ENCODE measurements at places on chromosomes 2 and 18. TPM values are rescaled to one million over a fixed set of nuclear protein-coding genes. Genes with fewer than 3 reads are reported as not detected.

EMILIN2 gene
- 32.4 TPM for total RNA-seq

PFN4 gene
- 1.0 TPM for total RNA-seq

IKZF2 gene
- total RNA-seq: 8.8 TPM

PDE11A gene
- 1.1 TPM for total RNA-seq

TAF4B gene
- total RNA-seq: 3.0 TPM

MBP gene
- total RNA-seq: 41.6 TPM

OR6B2 gene
- not detected for total RNA-seq

POTEI gene
- not detected for total RNA-seq

CXCR4 gene
- 7.8 TPM for total RNA-seq

MOGAT1 gene
- total RNA-seq: not detected

TGFA gene
- total RNA-seq: 1.4 TPM
